ENCODE measurements at places on chromosomes 12 and 14.
A peak's percentile ranks its signal among the peaks of the same experiment; 100 is the strongest.

DNA sequence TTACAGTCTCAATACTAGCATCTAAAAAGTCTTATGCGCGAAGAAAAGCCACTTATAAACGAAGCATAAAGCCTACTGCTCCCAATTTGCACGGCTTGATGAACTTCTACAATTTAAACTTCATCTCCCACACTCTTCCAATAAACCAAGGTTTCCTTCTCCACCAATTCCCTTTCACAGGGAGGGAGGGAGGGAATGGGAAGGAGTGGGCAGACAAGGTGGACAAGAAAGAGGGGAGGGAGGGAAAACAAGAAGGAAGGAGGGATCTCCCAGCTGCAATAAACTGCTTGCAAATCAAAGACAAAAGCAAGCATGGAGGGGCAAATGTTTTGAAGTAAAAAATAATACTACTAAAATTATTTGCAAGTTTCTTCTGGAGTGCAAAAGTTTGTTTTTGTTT, 64.5 kb downstream of the MED13L start:
- DNase-seq, result no peak

DNA sequence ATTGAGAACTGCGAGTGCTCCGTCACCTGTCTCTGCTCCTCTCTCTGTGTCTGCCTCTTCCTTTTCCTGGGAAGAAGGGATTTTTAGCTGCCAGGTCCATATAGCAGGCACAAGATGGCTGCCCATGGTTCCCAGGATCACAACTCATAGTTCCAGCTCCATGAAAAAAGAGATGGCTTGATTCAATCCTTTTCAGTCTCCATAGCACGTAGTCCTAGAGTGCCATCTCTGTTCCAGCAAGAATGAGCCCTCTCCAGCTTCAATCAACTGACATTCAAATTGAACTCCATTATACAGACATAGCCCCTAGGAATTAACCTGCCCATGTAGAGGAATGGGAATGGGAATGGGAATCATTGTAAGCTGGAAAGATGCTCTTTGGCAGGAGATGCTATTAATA, 34.7 kb upstream of the RTRAF start:
- no peak for DNase-seq

DNA sequence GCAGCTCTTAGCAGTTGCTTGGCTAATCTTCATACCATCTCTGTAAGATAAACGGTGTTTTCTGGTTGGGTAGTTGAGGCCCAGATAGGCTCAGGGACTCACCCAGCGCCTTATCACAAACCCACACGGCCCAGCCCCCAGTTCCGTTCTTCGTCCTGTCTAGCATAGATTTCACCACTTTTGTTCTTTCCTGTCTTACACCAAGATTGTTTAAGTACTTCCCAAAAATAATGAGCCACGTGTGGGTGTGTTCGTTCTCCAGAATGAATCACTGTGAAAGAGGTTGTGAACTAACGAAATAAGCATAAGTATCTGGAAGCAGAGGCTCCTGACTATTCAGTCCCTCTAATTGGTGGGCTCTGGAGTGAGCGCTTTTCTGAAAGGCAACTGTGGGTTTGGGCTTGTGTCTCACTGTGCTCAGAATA, 21.4 kb downstream of the ACVR1B start:
- DNase-seq, result peak; percentile 97

GRCh38 chr14:32019276-32019675, 57.8 kb upstream of the ARHGAP5 start:
- no peak for DNase-seq

GRCh38 chr12:95037906-95038305, 34.4 kb upstream of the NDUFA12 start:
- no peak for DNase-seq

DNA sequence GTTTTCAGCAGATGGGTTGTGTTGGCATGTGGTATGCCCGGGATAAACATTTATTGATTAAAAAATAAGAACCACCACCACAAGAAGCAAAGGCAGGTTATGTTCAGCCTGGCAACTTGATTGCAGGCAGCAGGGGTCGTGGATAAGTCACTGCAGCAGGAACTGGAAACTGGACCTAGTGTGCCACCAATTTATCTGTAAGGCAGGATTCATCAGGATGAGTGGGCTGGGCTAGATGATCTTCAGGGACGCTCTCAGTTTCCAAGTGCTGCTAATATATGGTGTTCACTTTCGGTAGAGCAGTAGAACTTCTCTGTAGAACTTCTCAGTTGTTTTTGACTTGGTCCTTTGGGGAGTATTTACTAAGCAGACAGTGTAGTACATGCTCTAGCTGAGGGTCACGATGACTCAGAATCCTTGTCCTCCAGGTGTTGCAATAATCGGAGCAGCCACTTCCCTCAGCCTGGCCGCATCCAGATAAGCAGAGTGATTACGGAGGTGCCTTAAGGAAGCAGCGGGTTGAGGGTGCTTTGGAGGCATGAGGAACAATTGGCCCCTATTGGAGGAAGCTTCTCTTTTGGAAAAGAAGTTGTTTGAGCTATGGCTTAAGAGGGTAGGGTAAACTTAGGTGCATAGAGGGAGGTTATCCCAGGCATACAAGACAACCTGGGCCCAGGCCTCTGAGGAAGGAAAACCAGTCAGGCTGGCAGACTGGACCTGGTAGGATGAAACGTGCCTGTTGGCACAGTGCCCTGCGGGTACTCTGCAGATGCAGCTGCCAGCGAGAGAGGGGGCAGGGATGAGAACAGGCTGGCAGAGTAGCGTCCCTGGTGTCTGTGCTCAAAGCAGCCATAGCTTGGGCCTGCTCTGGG, 104.0 kb downstream of the GPR135 start:
- peak; percentile 80 for DNase-seq

DNA sequence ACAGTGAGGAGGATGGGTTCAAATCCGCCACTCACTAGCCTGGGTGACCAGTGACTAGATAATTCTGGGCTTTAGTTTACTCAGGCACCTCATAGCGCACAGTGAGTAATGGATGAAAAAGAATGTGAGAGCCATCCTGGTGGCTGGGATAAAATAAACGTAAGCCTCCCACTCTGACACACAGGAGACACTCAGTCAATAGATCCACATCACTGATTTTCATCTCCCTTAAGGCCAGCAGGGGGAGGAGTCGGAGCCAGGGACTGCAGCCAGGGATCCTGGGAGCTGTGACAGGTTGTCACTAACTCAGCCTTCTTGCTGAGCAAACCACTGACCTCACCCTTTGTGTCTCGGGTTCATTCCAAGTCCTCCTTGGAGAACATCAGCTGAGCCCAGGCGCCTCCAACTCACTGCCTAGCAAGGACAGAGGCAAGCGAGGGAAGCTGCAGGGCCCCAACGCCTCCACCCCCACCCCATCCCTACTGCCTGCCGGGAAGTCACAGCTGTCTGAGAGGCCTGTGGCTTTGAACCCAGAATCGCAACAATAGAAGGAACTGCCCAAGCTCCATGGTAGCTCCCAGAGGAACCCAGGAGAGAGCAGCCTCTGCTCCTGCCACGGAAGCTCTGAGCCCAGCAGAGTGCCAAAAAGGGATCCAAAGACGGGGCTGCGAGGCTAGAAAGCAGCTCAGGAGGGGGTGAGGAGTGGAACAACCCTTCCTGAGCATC, 30.7 kb downstream of the PXN start:
- no peak for DNase-seq

GRCh38 chr12:93526786-93527428, 45.6 kb upstream of the SOCS2 start:
- DNase-seq, result no peak

DNA sequence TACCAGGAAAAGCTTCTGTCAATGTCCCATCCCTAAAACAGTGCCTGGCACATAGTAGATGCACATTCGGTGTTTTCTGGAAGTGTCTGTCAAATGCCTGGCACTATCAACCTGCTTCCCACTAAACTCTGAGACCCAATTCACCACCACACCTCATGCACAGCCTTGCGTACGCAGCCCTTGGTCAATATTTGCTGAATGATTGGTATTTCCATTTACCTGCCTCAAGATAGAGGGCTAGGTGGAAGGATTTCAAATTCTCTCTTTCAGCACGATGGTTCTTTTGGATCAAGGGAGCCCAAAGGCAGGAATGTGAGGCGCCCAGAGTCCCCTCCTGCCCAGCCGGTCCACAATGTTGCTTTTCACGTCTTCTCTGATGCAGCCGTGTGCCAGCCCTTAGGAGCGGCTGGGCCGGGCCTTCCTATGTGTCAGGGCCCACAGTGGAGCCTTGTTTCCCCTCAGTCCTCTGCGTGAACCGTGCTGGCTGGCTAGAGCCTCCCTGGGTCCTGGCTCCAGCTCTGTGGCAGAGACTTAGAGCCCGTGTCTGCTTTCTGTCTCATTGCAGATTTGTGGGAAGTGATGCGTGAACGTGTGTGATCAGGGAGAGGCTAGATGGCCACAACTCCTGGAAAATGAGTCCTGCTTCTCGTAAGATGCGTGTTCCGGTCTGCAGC, 99.9 kb upstream of the RFLNA start:
- no peak for DNase-seq

GRCh38 chr14:53260286-53260685, 107.2 kb upstream of the DDHD1 start:
- DNase-seq, result no peak

DNA sequence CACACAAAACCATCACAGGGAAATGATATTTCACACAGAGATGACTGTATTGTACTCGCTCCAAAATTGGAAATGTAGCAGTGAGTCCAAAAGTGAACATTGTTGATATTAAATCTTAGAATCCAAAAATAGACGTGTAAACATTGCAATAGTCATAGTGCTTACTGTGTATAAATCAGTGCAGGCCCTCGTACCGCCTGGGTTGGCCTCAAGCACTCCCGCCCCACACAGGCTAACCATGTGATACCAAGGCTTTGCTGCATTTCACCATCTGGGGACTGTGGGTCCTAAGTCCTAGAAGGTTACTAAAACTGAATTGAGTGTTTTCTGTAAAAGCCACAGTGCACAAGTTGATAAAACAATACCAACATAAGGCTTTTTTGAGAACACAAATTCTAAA, 107.3 kb downstream of the PPP2R5E start:
- DNase-seq, result peak; percentile 6

- no peak for DNase-seq
These were observed 41.5 kb upstream of the GLIPR1 start for GRCh38 chr12:75439048-75439447.

DNA sequence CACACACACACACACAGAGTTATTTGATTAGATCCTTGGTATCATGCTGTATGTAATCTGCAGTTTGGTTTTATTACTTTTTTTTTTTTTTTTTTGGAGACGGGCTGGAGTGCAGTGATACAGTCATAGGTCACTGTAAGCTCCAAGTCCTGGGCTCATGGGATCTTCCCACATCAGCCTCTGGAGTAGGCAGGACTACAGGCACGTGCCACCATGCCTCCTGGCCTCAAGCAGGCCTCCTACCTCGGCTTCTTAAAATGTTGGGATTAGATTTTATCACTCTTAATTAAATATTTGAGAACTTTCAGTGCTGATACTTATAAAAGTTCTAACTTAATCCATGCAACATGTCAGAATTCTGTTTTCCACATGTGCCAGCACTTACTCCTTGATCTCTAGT, 31.3 kb upstream of the PSEN1 start:
- DNase-seq, result no peak

GRCh38 chr14:104106471-104106991, 21.0 kb downstream of the ASPG start:
- DNase-seq, result no peak

- DNase-seq, result no peak
These were observed 178.4 kb downstream of the KCNA5 start for GRCh38 chr12:5222011-5222461.

- no peak for DNase-seq
These were observed 124.5 kb downstream of the ESRRB start for GRCh38 chr14:76500480-76500879.

GRCh38 chr14:24843494-24843893, 206.5 kb downstream of the STXBP6 start:
- peak; percentile 70 for DNase-seq

DNA sequence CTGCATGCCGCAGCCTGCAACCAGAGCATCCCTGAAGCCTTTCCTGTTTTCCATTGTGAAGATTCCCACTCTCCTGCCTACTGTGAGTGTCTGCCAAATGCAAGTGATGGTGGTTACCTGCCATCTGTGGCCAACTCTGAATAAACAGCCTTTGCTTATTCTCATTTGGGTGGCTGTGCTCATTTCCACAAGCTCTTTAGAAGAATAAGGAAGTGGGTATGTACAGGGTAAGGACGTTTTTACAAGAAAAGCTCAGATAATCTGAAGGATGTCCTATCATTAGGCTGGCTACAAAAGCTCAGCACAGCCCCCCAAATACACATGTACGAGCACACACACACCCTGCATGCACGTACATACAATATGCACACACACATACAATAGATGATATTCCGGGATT, 7.3 kb upstream of the RNASE1 start:
- DNase-seq, result no peak

DNA sequence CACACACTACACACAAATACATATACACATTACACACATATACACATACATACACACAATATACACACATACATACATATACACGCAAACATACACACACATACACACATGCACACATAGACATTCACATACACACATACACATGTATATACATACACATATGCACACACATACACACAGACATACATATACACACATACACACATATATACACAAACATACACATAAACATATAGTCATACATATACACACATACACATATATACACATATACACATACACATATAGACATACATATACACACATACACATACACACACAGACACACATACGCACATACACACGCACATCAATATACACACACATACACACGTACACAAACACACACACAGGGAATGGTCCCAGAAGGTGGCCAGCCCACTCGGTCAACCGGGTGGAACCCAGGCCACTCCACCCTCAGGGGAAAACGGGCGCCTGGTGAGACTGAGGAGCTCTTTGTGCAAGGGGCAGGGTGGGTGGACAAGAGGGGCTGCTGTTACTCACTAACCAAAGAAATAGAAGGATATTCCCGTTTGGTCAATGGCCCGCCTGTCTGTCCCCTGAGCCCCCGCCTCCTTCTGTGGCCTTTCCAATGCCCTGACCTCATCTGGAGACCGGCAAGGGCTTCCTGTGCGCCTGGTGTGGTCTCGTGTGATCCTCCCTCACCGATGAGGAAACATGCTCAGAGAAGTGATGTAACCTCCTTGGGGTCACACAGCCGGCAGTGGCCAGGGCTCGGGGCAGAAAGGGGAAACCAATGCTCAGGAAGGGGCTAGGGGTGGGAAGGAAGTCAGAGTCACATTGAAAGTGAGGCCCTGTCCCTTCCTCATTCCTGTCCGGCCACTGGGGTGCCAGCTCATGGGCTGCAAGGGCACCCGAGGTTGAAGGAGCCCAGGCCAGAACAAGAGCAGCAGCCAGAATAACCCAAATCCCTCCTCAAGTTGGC, 5.3 kb downstream of the TRPV4 start:
- peak; percentile 61 for DNase-seq

GRCh38 chr12:97778111-97778510, 315.5 kb downstream of the RMST start:
- no peak for DNase-seq

DNA sequence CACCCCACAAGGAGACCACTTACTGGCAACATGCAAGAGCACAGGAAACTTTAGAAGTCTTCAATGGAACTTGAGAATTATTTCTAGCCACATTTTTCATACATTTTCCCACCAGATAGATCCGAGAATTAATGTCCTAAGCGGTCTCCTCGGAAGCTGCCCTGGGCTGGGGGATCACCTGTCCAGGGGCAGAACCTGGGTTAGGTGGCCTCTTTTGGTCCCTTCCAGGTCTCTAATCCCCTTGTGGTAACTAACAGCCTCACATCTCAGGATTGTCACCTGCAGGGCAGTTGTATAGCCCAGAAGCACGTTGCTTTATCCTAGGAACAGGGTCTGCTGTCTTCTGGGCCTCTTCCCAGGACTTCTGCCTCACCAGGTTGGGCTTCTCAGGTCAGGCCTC, 38.7 kb upstream of the PRMT8 start:
- no peak for DNase-seq

All from hematopoietic multipotent progenitor cell treated with erythropoietin and hydrocortisone succinate and interleukin-3 and kit ligand, for 4 days (in vitro differentiated cells).